Stimulated activated CD4-positive, alpha-beta T cell treated with anti-CD3 and anti-CD28 coated beads, Interleukin-1b, Interleukin-23, amount 100 ng/mL, for 1 hour (primary cell): ENCODE measurements at places on chromosomes 7 and 10.

DNA sequence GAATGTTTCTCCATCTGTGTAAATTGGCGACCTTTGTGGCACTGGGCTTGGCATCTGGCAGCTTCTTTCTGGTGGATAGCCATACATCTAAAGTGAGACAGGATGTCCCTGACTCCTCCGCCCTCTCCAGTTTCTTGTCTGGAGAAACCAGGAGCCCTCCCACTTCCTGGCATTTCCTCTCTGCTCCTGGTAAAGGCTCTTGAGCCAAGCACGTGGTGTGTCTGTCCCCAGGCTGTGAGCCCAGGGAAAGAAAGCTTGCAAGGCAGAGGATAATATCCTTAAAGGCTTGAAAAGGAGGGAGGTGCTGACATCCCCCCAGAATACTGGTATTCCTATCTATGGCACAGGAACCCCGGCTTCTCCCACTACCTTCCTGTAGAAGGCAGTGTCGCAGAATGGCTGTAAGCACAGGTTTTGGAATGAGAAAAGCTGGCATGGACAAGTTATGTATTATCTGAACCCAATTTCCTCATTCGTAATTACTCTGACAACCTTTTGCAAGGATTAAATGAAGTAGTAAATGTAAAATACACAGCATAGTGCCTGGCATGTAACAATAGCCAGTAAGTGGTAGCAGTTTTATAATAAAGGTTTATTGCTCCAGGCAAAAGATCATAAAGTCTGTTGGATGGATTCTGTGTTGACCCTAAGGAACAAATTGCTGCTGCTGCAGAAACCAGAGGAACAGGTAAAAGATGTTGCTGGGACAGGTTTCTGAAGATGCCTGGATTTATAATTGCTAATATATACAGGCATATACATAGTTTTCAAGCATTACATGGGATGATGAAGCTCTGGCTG is 11.8 kb upstream of the ACSL5 start:
- DNase-seq = no peak

- DNase-seq = no peak
Observed at GRCh38 chr7:45874408-45875131, 1.7 kb upstream of the CCDC201 start.

- DNase-seq = no peak
Observed at GRCh38 chr10:124253006-124253405, 159.6 kb upstream of the CHST15 start.

DNA sequence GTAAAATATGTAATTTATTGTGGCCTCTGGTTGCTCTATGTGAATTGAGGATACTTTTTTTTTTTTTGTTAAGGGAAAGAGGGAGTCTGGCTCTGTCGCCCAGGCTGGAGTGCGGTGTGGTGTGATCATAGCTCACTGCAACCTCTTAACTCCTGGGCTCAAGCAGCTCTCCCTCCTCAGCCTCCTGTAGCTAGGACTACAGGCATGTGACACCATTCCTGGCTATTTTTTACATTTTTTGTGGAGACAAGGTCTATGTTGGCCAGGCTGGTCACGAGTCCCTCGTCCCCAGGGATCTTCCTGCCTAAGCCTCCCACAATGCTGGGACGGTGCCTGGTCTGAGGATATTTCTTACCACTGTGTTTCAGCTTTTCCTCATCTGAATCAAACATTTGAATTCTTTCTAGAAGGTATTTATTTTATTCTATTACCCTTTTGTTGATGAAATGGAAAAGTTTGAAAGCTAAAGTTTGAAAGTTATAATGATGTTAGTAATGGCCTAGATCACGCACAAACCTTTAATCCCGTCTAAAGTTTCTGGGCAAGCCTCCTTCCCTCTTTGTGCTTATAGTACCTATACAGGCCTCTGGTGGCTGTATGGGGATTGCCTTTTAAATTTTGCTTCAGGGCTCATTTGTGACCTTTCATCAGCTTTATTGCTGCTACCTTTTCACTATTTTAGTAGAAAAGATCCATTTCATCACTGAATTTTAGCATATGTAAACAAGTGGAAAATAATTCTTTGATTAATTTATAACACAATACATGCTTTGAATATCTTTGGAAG is 2.0 kb downstream of the IFRD1 start:
- no peak for DNase-seq

- DNase-seq = no peak
Observed at GRCh38 chr10:4981722-4982471, 18.7 kb downstream of the AKR1C1 start.

DNA sequence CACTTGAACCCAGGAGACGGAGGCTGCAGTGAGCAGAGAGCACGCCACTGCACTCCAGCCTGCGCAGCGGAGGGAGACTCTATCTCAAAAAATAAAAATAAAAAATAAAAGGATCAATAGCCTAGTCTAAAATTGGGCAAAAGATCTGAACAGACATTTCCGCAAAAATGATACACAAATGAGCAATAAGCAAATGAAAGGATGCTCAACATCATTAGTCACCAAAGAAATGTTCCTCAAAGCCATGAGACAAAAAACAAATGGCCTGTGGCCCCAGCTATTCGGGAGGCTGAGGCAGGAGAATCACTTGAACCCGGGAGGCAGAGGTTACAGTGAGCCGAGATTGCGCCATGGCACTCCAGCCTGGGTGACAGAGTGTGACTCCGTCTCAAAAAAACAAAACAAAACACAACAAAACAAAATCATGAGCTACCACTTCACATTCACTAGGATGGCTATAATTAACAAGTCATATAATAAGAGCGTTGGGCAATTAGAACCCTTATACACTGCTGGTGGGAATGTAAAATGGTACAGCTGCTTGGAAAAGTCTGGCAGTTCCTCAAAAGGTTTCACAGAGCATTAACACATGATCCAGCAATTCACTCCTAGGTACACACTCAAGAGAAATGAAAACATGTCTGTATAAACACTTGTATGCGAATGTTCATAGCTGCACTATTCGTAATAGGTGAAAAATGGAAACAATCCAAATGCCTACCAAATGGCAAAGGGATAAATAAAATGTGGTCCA is 3.1 kb downstream of the DAGLB start:
- DNase-seq = no peak

DNA sequence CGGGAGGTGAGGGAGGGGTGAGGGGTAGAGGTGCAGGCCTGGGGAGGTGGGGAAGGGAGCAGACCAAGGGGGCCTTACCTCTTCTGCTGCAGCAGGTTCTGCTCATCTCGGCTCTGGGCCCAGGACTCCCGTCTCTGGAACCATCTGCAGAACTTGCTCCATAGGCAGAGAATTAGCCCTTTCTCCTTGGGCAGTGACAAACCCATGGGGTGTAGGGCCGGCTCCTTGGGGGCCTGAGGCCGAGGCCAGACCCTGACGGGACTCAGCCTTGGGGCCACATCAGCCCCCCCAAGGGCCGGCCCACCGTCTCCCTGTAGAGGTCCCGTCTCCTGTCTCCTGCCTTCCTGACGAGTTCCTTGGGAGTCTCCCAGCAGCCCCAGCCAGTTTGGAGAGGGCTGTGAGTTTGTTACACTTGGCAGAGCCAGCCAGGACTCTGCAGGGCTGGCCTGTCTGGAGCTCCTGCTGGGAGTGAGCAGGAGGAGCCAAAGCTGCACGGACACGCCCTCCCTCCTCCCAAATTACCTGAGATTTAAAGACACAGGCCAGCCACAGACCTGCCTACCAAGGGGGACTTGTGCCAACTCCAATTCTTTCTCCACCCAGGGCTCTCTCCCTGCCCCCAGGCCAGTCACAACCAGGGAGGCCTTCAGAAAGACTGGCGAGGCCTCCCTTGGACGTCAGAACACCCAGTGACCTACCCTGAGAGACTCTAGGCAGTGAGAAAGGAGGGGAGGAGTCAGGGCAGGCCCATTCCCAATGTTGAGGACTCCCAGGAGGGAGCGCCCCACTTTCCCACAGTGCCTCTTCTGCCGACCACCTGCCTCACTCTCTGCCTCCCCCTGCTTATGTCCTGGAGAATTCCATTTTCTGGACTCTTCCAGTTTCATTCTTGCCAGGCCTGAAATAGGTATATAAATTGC is at the start of gene TRPV6:
Gene TRPV6, minus strand, starts transcription at position 435 of the 920 bp plus-strand sequence.
- DNase-seq = no peak

DNA sequence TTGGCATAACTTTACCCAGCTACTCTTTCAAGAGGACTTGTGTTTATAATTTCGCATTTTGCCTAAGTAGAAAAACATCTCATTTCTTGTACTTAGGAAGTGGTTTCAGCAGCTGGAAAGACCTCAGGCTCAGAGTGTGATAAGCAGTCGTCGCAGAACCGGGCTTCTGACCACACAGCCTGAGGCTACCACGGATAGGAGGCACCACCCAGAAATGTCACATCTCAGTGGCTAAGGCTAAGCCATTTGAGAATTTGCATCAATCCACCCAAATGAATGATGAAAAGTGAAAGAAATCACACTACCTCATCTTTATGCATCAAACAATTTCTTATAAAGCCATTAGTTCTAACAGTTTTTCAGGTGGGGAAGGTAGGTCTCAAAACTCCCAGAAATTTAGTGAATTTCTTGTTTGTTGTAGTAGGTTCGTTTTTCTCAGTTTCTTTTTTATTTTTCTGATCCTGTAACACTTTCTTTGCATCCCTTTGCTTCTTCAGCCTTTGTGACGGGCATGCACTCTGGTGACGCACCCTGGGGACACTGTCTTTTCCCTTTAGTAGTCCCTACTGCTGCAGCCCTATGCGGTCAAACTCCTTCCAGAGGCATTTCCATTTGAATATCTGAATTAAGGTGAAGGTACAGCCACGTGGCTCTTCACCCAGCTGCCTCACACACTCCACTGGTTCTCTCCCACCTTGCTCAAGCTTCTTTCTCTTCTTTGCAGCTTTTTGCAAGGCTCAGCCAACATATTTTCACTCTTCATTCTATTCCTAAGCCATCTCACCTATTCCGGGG is 68.5 kb downstream of the MAP3K8 start:
- DNase-seq = no peak

- no peak for DNase-seq
Observed at GRCh38 chr7:51351661-51352060, 35.1 kb upstream of the COBL start.

DNA sequence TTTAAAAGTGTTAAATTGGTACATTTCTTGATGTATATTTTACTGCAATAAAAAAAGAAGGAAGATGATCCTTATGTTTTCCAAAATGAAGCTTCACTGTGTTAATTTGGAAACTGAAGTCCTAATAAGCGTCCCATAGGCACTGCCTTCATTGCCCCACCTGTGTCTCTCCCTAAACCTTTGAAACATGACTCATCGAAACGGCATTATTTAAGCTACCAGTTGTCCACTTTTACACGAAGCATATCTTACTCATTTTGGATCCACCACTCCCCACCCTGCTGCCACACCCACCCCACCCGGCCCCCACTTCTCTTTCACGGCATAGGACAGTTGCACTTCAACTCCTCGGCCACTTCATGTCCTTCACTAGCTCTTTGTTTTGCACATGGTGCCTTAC is 85.5 kb downstream of the KIAA1549 start:
- no peak for DNase-seq

DNA sequence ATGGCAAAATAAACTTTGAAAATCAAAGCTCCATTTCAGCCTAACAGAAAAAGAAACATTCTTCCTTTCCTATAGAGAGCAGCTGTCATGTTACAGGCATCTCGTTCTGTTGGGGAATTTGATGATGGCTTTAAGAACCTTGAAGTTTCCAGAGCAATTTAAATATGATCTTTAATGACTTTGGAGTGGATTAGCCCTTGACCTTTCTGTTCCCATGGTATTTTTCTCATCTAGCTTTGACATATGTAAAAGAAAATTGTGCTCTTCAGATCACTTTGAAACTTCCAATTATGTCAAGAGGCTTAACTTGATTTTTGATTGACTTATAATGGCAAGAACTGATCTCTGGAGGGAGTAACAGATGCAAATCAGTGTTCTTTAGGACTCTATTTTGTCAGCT is 157.6 kb upstream of the SEMA3E start:
- DNase-seq = no peak

GRCh38 chr7:84612981-84613681 is 418.5 kb upstream of the SEMA3A start:
- no peak for DNase-seq

- DNase-seq = no peak
Observed at GRCh38 chr10:48307711-48308018, 1.2 kb downstream of the MAPK8 start.

DNA sequence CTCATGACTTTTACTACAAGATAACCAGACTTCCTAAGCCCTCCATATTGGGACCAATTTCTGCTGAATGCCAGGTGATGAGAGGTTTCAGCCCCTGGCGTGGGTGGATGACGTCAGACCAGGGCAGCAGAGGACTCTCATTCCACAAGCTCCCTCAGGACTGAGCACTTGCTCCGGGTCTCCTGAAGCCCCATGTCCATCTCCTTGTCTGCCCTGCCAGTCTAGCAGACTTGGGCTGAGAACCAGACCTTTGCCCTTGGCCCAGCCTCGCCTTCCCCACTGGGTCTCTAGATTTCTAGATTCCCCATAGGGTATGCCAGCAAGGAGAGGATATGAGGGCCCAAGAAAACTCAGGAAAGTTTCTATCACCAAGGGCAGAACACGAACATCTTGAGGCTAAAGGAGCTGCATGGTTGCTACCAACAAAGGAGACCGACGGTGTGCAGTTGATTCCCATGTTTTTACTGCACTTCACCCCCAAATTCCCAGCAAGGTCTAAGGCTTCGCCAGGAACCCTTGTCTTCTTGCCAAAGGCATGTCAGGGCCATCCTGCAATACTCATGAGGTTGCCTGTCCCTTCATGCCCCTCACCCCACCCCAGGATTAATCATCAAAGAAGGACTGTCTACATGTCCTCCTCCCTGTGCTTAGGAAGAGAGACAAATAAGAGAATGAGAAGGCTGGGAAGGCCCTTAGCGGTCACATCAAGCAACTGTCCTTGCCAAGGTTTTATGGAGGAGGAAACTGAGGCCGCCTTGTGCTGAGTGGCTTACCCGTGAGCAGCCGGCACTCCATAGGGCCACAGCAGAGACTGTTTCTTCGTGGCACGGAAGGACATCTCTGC is 96.5 kb upstream of the MACROH2A2 start:
- DNase-seq = no peak

DNA sequence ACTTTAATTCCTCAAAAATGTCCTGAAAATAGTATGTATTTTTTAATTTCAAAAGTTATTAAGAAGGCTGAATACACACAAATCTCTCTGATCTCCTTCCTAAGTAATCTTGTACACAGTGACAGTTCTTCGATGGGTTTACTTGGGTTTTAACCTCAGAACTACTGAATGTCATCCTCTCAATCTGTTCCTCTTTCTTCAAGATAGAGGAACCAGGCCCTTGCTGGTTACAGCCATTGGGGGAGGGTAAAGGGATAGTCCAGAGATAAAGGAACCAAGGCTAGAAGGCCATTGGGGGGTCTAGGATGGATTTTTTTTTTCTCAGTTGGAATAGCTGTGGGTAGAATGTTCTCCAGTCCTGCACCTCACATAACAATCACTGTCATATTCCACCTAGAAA is 224.9 kb downstream of the SKIDA1 start:
- DNase-seq = no peak

GRCh38 chr10:132690401-132690800 is 95.5 kb downstream of the NKX6-2 start:
- DNase-seq = no peak

DNA sequence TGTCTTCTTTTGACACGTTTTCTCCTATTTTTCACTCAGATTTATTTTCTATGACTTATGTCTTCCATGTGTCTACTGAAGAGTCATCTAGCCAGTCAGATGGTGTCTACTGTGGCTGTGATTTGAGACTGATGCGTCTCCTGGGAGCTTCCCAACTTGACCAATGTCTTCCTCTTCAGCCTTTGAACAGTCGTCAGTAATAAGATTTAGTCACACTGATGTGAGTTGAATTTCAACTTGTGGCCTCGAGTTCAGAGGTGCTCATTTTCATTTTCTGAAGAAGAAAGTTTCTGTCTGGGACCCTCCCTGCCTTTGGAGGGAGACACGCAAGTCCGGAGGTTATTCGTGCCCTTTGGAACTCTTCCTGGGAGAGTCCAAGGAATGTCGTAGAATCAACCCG is 221.9 kb upstream of the INHBA start:
- no peak for DNase-seq
